AG10803 (cell line): ENCODE measurements at places on chromosomes 12 and 14.

GRCh38 chr14:105863296-105864108 is 337.1 kb downstream of the TMEM121 start:
- no peak for DNase-seq

GRCh38 chr14:99791476-99792209 is 1.6 kb upstream of the EML1 start:
- DNase-seq, result no peak

DNA sequence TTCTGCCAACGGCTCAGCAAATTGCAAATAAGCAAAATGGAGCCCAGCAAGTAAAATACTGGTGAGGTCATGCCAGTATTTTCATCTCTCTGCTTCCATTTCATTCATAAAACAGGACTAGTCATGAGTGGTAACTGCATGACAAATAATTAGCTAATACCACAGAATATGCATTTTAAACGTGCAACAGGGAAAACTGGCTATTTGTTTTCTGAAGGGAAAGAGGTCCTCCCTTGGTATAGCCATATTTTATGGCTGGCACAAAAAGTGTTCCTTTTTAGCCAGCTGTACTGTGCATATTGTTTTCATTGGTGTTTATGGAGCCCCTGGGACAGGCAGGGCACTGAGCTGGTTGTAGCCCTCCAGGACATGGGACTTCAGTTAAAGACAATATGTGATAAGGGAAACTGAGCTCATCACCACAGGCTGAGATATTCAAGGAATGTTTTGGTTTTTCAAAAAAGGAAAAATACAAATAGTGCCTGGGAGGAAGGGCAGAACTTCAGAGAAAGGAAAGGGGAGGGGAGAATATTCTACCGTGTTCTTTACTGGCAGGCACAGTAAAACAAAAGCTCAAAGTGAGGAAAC is 26.1 kb upstream of the FOXN3 start:
- DNase-seq, result no peak

DNA sequence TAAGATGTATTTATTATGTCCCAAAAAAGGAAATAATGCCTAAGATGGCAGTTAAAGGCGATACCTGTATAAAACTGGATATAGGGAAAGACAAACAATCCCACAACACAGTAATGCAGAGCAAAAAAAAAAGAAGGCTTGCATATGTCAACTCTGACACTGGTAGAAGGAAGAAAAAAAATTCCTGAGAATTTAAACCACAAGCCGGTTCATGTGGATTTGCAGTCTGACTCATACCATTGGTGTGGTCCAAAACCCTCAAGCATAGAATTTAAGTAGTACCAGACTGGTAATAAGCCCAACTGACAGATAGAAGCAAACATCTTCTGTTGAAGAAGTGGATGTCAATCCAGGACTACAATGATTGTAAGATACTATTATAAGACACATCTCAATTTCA is 7.2 kb downstream of the DNAI7 start:
- peak; percentile 92 for DNase-seq

- DNase-seq, result no peak
Measured at GRCh38 chr12:109345428-109345827, 2.3 kb upstream of the MYO1H start.

DNA sequence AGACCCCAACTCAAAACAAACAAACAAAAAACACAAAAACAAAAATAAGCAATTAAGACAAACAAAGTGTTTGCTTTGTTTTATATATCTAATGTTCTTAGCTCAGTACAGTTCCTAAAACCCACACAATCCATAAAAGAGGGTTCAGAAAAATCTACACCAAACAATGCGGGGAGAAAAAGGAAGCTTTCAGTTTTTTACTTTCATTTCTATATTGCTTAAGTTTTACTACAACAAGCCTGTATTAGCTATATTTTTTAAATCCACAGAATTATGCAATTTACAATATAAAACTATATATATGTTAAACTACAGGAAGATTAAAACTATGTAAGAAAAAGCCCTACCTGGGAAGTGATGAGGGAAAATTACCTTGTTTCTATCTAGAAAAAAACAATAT is 41.4 kb downstream of the CLIP1 start:
- DNase-seq, result no peak

- DNase-seq, result no peak
Measured at GRCh38 chr12:87200289-87200979, 828.8 kb downstream of the C12orf50 start.

DNA sequence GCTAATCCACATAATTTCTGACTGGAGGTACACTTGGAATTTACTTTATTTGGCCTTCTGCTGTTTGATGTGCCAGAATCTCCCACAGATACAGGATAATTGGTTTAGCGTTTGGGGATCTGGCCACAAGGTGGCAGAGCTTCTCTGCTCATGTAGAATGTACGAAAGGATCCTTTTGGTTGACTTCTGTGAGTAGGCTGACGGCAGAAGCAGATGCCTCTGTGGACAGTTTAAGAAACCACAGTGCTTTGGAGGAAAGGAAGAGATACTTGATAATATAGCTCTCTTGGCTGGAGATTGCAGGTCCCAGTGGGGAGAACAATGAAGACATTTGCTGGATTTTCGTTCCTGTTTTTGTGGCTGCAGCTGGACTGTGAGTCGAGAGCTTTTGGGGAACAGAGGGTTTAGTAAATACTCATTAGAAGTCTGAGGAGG is 75.3 kb upstream of the OR4E1 start:
- peak; percentile 6 for DNase-seq

DNA sequence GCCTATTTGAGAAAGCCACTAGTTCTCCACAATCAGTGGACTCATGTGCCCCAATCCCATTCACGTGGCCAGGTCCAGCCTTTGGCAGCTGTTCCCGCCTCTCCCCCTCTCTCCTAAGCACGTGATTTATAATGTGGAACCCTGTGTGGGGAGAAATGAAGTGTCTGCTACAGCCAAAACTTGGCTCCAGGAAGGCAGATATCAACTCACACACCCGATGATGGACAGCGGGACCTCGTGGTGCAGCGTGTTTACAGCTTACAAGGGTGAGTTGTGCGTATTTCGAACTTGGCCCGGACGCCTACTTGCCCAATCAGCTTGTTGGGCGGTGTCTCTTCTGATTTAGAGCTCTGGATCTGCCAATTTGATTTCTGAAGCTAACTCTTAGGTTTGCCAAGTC is 38.1 kb upstream of the FAM181A start:
- DNase-seq, result no peak

DNA sequence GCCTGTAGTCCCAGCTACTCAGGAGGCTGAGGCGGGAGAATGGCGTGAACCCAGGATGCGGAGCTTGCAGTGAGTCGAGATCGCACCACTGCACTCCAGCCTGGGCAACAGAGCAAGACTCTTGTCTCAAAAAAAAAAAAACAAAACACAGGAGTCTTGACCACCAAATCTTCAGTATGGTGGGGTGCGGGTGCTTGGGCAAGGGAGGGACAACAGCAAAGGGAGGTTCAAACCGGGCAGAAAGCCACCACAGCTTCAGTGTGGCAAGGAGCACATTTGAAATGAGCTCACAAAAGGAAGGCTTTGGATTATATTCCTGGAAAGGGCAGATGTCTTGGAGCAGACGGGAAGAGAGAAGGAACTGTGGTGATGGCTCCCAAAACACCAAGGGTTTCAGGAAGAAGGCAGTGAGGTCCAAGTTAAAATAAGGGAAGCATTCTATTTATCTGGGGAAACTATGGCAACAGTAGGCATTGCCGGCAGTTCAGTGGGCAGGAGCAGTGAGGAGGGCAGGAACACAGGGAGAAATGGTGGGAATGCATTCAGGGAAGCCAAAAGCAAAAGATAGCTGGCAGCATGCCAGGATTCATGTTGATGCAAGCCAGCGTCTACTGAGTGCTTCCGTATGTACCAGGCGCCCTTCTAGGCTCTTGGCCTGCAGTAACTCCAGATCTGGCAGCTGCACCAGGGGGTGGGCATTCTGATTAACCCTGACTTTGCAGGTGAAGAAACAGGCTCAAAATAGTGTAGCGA is 51.0 kb upstream of the SRSF5 start:
- DNase-seq, result peak; percentile 91

GRCh38 chr12:21472197-21472823 is 29.1 kb downstream of the RECQL start:
- DNase-seq, result no peak

DNA sequence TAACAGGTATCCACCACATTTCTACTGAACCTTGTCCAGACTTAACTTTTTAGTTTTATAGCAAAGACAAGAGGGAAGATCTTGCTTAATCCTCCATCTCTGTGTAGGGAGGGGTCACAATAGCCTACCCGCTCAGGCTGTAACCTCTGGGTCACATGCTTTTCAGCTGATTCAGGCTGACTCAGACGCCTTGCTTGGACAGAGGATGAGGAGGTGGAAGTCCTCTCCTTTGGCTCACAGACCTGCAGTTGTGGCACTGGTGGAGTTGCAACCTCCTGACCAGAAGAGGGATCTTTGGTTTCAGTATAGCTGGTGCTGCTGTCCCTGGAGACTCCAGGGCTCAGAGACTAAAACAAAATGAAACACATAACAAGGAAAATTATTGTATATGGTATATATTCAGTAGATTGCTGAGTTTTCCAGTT is 16.2 kb downstream of the ACIN1 start:
- peak; percentile 97 for DNase-seq

- DNase-seq, result peak; percentile 49
Measured at GRCh38 chr12:116091579-116091978, 185.9 kb downstream of the MED13L start.

GRCh38 chr14:73771848-73772638 is 57.9 kb upstream of the PNMA1 start:
- DNase-seq, result no peak

- no peak for DNase-seq
Measured at GRCh38 chr12:107662484-107662883, 23.1 kb upstream of the PWP1 start.

DNA sequence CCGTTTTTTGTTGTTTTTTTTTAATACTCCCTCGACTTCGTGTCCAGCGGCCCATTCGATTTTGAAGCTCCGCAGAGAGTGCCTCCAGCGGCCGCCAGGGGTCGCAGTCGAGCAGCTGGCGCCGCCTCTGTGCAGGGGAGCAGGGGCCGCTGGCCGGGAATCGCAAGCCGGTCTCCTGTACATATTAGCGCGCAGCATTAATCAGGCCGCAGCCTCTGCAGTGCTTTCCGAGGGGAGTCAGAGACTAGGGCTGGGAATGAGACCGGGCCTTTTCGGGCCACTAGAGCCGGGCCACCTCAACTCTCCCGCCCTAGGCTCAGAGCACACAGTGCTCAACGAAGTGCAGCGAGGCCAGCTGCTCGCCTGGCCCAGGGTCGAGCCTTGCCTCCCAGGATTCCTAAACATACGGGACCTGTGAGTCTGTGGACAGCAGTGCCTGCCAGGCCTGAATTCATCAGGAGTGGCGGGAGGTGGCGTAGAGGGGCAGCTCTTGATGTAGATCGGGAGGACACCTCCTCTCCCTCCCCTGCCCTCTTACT is 81.8 kb downstream of the EMP1 start:
- DNase-seq, result peak; percentile 48

GRCh38 chr12:29149691-29150281 is 708 bp downstream of the FAR2 start:
- DNase-seq, result no peak

- DNase-seq, result no peak
Measured at GRCh38 chr12:85955127-85955526, 81.0 kb downstream of the NTS start.

DNA sequence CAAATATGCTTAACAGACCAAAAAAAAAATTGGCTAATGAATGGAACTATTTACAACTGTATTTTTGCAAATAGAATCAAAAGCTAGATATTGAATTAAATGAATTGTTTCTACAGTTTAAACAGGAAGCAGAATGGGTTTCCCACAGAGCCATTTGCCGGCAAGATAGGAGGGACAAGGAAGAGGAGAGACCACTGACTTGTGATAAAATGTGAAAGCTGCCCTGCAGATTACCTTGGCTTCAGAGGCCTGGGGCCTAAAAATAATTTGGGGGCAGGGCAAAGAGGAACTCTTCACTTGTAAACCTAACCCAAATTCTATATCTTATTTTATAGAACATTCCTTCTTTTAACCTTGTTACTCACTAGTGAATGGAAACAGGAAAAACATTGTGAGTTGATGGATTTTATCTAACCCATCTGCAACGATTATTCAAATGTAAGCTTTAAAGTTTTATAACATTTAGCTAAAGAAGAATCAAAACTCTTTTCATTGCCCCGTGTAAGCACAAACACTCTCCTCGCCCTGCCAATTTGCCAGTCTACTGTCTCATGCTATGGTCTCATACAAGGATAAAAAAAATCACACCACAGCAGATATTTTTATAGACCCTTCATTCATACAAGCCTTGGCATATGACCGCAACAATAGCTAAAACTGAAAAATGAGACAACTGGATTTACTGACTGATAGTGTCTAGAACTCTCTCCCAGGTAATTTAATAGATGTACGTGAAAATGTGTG is 49.5 kb upstream of the MDM1 start:
- DNase-seq, result no peak

DNA sequence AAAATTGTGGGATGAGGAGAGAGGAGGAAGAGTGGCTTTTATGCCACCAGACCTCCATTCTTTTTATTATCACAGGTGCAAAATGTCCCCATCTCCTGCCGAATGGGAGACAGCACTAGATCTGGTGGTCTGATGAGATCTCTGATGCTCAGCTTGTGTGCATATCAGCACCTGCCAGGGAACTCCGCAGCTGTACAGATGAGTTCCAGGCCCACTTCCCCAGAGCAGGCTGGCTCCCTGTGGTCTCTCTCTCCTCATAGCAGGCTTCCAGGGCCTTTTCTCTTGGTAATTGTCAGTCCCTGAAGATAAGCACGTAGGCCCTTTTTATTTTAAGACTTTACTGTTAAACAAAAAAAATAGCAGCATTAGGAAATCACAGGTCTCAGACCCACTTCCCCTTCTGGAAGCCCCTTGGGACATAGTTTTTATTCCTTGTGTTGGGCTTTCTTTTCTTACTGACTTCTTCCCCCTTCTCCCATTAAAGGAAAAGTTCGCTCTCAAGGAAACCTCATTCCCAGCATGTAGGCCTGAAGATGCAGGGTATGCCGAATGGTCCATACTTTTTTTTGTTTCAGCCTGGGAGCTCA is 4.5 kb upstream of the TBC1D30 start:
- DNase-seq, result no peak

GRCh38 chr14:50820786-50821509 is 10.0 kb downstream of the NIN start:
- DNase-seq, result no peak

DNA sequence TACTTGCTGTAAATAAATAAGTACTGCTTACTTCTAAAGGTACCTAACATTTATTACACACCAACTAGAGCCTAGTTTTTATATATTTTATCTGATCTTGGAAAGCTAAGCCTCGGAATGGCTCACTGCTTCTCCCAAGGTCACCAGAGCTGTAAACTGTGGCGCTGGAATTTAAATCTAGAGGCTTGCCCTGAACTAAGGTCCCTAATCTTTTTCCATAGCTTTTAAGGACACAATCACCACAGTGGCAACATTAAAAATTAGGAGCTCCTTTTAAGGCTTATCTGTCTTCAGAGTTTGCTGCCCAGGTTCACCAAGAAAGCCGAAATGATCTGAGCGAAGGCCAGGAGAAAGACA is 670 bp downstream of the CCNB1IP1 start:
- peak; percentile 9 for DNase-seq

DNA sequence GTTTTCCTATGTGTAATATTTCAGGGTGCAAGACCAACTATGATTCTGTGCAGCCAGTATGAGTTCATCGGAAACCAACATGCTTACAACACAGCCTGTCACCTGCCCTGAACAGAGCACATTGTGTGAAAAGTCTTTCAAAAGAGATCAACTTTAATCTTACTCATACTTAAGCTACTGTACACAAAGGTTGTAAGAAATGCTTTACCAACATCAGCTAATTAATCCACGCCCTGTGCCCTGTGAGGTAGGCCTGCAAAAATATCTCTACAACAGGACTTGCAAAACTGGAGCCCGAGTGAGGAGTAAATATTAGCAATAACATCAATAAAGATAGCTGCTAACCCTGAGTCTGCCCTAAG is 15.1 kb downstream of the APPL2 start:
- no peak for DNase-seq

- DNase-seq, result peak; percentile 62
Measured at GRCh38 chr12:76706101-76706500, 57.8 kb upstream of the ZDHHC17 start.
